GOT3 (cell line): ENCODE measurements at places on chromosomes 6 and 20.

GRCh38 chr20:57448764-57449354, 57.7 kb downstream of the RBM38 start:
- no peak for DNase-seq

GRCh38 chr6:85643537-85644278, 1.0 kb upstream of the SYNCRIP start:
- DNase-seq: peak; percentile 88

GRCh38 chr6:166620478-166621113, 6.5 kb downstream of the RPS6KA2 start:
- no peak for DNase-seq

DNA sequence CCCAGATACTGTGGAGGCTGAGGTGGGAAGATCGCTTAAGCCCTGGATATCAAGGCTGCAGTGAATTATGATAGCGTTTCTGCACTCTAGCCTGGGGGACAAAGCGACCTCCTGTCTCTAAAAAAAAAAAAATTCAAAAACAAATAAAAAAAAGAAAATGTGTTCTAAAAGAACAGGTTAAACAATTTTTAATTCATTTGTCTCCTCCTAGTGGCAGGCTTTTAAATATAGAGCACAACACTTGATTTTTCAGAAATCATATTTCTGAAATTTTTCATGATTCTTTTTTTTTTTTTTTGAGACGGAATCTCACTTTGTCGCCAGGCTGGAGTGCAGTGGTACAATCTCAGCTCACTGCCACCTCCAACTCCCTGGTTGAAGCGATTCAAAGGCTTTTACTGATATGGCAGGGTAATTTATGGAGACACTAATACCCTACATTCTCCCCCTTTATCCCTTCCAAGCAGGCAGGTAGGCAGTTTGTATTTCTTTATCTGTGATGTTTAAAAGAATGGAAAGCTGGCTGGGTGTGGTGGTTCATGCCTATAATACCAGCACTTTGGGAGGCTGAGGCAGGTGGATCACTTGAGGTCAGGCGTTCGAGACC, 8.7 kb upstream of the GTF3C6 start:
- no peak for DNase-seq

- no peak for DNase-seq
Measured at GRCh38 chr6:19705606-19706005, 131.6 kb upstream of the ID4 start.

DNA sequence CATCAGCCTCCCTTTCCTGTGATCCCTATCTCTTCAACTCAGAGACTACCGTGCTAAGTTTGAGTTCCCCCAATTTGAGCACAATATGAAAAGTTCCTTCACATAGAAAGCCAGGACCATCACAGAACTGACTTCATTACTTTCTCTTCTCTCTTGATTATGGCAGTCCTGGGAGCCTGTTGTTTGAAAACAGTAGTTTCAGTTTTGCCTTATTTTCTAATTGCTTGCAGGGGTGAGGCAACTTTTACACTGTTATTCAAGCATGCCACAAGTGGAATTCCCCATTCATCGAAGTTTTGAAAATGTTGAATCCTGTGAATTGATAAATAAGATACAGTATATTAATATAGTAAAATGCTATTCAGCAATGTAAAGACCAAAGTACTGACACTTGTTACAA, 569.7 kb upstream of the MARCKS start:
- no peak for DNase-seq

DNA sequence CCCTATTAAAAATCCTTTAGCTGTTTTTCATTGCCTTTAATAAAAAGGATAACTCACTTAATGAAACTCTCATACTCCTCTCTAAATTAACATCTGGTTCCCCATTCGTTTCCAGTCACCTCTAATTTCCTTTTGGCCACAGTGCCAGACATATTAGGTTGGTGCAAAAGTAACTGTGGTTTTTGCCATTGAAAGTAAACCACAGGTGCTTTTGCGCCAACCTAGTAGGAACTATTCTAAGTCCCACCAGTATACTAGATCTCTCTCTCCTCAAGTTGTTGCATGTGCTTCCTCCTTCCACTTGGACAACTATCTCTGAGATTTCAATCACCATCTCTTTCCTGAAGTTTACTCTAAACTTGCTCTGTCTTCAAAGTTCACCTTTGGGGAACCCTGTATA, 961.1 kb downstream of the TBC1D32 start:
- DNase-seq: no peak

- DNase-seq: no peak
Measured at GRCh38 chr6:21225912-21226311, 367.6 kb upstream of the SOX4 start.

- DNase-seq: no peak
Measured at GRCh38 chr6:39452306-39453145, 130.0 kb upstream of the KCNK16 start.

- DNase-seq: no peak
Measured at GRCh38 chr20:9490161-9490560, 24.2 kb upstream of the LAMP5 start.

DNA sequence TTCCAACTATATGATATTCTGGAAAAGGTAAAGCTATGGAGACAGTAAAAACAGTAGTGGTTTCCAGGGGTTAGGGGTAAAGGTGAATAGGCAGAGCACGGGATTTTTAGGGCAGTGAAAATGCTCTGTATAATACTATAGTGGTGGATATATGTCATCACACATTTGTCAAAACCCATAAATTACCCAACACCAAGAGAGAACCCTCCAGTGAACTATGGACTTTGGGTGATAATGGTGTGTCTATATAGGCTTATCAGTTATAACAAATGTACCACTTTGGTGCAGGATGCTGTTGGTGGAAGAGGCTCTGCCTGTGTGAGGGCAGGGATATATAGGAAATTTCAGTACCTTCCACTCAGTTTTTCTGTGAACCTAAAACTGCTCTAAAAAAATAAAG, 149.9 kb downstream of the GPX5 start:
- no peak for DNase-seq

- DNase-seq: no peak
Measured at GRCh38 chr6:147251072-147251471, 46.9 kb downstream of the STXBP5 start.

DNA sequence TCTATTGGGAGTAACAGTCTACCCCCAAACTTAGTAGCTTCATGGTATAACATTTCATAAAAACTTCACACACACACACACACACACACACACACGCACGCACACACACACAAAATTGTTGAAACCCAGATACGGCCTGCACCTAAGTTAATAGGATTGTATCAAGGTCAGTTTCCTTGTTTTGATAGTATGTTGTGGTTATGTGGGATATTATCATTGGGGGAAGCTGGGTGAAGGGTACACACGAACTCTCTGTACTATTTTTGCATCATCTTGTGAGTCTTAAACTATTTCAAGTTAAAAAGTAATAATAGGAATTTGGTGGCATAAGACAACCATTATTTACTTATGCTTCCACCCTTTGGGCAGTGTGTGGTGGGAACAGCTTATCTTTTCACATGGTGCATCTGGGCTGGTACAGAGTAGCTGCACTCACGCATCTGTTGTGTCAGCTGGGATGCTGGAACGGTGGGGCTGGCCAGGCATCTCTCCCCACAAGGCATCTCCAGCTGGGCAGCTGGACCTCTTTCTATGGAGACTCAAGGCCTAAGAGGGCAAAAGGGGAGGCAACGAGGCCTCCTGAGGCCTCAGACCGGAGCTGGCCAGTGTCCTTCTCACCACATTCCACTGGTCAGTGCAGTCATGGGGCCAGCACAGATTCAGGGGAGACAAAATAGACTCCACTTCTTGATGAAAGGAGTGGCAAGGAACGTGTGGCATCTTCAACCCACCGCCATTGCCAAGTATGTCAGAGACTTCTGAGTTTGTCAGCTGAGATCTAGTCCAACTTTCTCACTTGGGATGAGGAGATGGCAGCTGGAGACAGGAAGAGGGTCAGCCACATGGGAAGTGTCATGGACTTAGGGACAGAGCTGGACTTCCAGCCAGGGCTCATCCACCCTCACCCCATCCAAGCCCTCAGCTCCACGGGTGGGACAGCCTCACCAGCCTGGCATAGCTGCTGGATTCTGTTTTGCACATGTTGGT, 20.5 kb upstream of the IP6K3 start:
- DNase-seq: no peak

DNA sequence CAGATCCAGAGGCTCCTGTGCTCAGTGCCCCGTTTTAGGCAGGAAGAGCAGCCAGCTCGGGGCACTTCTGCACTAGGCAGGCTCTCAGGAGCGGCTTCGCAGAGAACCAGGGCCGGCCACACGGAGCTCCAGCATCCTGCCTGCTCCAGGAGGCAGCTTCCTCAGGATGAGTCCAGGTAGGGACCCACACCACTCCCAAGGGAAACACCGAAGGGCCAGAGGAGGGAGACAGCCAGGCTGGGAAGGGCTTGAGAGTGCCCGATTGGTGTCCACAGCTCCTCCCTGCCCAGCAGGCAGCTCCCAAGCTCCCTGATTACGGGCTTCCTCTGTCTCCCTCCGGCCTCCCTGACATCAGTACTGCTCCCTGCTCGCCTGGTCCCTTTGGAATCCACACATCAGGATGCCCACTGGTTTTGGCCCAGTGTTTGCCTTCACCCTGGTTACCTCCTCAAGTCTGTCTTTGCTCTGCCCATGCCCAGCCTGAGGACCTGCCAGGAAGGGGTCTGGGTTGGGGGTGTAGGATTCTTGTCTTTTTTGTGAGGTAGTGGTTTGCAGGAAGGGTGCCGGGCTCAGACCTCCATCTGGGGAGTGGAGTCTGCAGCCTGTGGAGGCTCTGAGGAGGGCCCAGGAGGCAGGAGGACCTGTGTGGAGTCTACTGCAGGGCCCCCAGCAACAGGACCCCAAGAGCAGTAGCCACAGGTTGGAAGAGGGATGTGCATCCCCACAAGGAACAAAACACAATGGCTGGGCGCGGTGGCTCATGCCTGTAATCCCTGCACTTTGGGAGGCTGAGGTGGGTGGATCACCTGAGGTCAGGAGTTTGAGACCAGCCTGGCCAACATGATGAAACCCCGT, 11.2 kb upstream of the PYGB start:
- no peak for DNase-seq

DNA sequence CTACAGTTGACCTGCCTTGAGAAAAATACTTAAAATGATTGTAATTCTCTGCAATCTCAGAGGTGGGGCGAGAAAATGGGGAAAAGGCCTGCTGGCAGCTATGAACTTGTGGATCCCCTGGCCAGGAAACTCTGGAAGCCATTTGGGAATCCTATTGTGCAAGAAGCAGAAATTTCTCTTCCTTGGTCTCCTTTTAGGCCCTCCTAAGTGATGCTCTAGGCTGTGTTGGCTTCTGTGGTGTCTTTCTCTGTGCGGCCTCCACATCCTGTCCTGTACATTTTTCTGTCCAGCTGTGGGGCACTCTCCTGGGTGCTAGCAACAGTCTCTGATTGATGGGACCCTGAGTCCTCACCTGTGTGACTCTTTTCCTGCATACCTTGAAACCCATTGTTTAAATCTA, 290.9 kb downstream of the FARS2 start:
- DNase-seq: no peak

DNA sequence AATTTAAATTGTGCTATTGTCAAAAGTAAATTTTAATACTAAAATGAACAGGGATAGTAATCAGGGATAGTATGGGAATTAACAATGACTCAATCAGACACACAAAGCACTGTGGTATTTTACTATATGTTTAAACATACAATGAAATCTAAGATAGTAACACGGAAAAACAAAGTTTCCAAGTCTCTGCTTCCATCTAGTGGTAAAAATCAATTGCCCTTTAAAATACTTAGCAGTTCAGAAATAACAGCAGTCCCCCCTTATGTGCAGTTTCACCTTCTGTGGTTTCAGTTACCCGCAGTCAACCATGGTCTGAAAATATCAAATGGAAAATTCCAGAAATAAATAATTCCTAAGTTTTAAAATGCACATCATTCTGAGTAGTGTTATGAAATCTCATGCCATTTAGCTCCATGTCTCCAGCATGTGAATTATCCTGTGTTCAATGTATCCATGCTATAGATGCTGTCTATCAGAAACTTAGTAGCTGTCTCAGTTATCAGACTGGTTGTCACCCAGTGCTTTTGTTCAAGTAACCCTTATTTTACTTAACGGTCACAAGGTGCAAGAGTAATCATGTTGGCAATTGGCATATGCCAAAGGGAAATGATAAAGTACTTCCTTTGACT, 58.5 kb downstream of the AHI1 start:
- no peak for DNase-seq

- DNase-seq: no peak
Measured at GRCh38 chr20:7499201-7499600, 441.1 kb downstream of the HAO1 start.

DNA sequence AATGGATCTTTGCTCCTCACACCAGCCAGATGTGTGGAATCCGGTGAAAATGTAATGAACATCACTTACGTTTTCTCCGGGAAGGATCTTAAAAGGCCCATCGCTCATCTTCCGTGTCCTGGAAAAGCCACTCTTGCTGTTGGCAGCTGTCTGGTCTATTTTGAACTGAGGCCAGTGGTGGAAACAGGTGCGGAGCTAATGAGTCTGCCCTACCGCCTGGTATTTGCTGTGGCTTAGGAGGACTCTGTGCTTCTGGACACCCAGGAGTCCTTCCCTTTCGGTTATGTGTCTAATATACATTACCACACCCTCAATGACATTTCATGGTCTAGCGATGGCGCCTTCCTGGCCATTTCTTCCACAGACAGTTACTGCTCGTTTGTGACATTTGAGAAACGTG, 264.2 kb upstream of the PREP start:
- no peak for DNase-seq

GRCh38 chr6:149459761-149460160, 25.1 kb downstream of the ZC3H12D start:
- DNase-seq: peak; percentile 7

- DNase-seq: no peak
Measured at GRCh38 chr6:52686878-52687699, 16.2 kb downstream of the TMEM14A start.

DNA sequence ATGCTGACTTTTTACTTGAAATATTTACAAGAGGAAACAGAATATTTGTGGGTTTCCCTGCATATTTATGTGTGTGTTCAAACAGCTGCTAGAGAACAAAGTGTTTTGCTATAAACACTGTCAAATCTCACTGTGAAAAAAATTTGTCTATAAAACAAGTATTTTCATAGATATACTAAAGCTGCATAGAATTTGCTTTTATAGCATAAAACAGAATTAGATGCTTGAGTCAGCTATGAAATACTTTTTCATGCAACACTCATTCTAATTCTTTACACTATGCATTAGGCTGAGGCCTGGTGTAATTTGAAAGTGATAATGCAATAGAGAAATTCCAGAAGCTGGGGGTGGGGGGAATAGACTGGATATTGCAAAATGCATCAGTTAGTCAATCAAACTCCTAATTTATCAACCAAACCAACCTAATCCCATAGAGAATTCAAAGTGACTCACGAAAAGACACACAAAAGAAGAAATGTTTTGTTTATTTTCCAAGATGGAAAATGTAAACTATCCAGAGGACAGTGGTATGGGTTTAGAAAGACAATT, 148.2 kb downstream of the LAMA2 start:
- no peak for DNase-seq

GRCh38 chr20:57440678-57441509, 49.7 kb downstream of the RBM38 start:
- no peak for DNase-seq
